H1 (cell line): ENCODE measurements at places on chromosomes 5 and 9. TPM values are rescaled to one million over a fixed set of nuclear protein-coding genes. Genes with fewer than 3 reads are reported as not detected.

GRCh38 chr9:134748591-134748990 lies 107.0 kb downstream of the COL5A1 start:
- DNase-seq, result no peak

DNA sequence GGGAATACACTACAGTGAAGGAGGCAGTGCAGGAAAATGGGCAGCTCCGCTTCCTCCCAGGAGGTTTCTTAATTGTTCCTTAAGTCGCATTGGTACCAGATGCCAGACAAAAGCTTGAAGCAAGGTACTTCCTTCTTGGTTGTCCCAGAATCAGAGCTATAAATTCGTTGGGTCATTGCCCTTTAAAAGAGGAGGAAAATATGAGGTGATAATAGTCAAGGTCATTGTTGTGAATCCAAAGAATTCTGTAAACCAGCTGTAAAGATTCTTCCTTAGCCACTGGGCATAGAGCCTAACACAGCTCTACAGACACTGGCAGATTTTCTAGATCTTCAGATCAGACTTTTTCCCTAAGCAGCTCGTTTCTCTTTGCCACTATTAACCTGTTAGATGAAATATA lies 444.1 kb upstream of the TLE4 start:
- no peak for DNase-seq

DNA sequence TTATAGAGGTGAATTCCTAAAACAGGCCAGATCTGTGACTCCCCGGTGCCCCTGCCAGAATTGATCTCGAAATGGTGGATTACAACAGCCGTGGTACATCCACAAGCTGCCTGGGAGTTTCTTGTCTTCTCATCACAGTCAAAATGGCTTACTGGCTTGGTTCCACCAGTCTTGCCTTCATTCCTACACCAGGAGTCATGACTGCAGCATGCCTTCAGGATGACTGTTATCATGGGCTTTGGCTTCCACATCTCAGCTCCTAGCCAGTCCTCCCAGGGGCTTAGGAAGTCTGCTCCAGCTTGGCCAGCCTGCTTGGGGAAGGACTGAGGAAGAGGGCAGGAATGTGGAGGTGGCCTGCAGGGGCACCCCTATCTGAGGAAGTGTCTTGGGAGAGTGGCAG lies 132.9 kb upstream of the NR3C1 start:
- no peak for DNase-seq

DNA sequence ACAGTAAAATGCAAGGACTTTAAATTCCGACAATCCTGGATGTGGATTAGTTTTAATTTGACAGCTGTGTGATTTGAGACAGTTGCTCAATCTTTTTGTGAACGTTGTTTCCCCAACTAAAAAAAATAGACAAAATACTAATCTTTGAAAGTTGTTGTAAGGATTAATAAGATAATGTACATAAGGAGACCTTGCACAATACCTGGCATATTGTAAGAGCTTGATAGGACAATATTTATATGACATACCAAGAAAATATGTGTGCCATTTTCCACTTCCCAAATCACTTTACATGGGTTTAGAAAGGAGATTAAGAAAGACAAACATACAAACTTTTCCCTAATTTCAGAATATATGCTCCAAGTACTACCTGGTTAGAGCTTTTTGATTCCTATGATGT lies 25.3 kb downstream of the ARRDC3 start:
- no peak for DNase-seq

DNA sequence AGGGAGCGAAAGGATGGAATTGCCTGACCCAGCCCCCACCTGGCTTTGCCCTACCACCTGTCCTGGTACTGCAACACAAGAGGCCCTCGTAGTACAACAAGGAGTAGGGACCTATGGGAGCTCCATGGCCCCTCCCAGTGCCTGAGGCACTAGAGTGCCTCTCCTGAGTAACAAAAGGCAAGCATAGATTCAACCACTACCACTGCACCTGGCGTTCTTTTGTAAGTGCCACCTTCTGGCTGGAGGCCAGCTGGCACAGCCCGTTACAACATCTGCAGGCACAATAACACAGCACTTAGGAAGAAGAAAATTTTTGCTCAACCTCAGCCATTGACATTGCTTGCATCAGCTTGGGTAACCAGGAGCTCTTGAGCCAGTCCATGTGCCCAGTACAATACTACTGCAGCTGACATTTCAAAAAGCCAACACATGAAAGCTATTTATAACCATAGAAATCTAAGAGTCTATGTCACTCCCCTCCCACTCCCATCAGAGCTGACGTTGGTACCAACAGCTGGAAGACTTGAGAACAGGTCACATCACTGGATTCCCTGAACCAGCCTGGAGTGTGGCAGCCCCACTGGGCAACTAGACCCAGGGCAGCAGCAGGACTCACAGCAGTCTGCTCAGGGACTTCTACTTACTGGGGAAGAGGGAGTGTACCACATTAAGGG lies 17.7 kb upstream of the FAM174A start:
- DNase-seq, result no peak

DNA sequence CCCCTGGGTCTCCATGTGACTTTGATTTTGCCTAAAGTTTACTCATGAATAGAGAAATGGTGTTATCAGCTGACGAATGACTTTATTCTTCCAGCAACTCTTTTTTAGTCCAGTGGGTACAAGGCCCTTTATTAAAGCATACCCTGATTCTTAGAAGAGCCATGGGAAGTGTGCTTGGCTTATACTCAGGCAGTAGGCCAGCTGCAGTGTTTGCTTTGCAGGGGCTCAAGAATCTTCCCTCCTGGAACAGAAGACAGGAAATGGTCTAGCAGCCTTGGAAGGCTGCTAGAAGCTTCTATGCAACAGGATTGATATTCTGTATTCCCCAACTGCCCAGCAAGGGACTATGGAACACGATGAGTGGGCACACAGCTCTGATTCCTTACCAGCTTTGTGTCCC lies 73.4 kb upstream of the PLPP6 start:
- no peak for DNase-seq

GRCh38 chr9:89312222-89312571 lies 1.2 kb downstream of the CKS2 start:
- DNase-seq, result no peak

GRCh38 chr9:79360387-79361347 lies 211.1 kb upstream of the TLE4 start:
- DNase-seq, result peak; percentile 46

DNA sequence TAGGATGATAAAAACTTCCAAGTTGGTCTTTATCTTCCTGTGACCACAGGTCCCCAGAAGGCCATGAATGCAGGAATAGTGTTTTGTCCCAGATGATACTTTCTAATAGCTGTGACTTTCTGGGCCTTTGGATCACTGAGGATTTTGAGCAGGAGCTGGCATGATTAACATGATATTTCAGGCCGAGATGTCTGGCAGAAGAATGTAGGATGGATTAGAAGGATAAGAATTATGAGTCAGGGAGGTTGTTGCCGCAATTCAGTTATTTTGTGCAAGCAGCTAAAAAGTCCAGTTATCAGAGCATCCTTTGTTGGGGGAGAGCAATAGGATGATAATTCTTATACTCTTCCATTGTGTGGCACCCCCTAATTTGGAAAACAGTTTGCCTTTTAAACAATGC lies 189.7 kb downstream of the PSAT1 start:
- no peak for DNase-seq

DNA sequence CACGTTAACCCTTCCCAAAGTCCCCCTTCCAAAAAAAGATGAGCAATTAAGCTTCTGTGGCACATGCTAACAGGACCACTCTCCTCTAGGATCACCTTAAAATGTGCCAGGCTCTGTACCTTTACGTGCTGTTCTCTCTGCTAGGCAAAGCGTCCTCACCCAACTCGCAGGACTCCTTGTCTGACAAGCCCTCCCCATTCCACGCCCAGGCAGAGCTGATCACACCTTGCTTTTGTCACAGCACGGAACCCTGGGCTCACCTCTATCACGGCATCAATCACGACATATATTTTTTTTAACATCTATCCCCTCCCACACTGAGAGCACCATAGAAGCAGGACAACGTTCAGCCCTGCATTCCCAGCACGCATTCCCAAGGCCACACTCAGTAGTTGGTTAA lies 47.1 kb downstream of the CDK5RAP2 start:
- DNase-seq, result no peak

- DNase-seq, result no peak
Measured at GRCh38 chr9:134405527-134405926, 79.3 kb downstream of the RXRA start.

DNA sequence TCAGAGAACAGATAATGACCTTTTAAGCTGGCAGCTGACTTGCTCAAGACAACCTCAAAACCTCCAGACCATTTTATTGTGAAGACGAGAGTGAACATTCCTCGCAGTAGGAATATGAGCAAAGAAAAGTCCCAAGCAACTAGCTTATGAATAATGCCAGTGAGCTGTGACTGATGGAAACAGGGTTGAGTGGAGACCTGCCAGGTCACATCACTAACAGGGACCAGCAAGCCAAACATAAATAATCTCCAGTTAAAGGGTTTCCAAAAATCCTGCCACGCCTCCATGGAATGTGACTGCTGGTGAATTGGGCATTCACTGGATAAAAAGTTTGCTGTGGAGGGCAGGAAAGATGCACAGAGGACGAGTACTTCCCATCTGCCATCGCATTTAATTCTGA lies 185.4 kb downstream of the CRB2 start:
- DNase-seq, result no peak

DNA sequence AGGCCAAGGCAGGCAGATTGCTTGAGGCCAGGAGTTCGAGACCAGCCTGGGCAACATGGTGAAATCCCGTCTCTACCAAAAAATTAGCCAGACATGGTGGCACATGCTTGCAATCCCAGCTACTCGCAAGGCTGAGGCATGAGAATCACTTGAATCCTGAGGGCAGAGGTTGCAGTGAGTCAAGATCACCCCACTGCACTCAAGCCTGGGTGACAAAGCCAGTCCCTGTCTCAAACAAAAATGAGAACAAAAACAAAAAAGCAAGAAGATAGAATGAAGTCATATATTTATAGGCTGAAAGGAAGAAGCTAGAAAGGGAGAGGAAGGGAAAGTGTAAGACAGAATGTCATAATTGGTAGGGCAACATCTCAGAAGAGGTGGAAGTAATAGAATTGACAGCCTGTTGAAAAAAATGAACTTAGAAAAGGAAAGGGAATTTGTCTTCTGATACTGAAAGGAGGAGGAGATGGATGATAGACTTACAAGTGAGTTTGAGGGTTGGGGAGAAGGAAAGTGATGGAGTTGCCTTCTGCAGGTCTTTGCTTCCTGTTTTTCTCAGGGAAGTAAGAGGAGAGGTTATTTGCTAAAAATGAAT lies 32.2 kb downstream of the CARD6 start:
- DNase-seq, result no peak

The DDX4 gene
- 0.15 TPM in 1 of 2 replicates, not detected in the other for total RNA-seq

The EIF4E1B gene
- 0.63 and 0.97 TPM in 2 replicates for total RNA-seq

The CER1 gene
- total RNA-seq, result 2.2 and 3.4 TPM in 2 replicates

The OR1J2 gene
- not detected in 2 replicates for total RNA-seq

The PRR16 gene
- total RNA-seq, result 0.73 and 1.0 TPM in 2 replicates

The TMEM267 gene
- total RNA-seq, result 6.2 TPM in 2 replicates

The CCDC152 gene
- 9.5 and 10.2 TPM in 2 replicates for total RNA-seq

The FGFR4 gene
- 74.3 and 88.4 TPM in 2 replicates for total RNA-seq
